ENCODE measurements at places on chromosomes 7 and 10. TPM values are rescaled to one million over a fixed set of nuclear protein-coding genes. Genes with fewer than 3 reads are reported as not detected.
A peak's percentile ranks its signal among the peaks of the same experiment; 100 is the strongest.

Gene CALHM1
- 0.06 TPM for total RNA-seq

DNA sequence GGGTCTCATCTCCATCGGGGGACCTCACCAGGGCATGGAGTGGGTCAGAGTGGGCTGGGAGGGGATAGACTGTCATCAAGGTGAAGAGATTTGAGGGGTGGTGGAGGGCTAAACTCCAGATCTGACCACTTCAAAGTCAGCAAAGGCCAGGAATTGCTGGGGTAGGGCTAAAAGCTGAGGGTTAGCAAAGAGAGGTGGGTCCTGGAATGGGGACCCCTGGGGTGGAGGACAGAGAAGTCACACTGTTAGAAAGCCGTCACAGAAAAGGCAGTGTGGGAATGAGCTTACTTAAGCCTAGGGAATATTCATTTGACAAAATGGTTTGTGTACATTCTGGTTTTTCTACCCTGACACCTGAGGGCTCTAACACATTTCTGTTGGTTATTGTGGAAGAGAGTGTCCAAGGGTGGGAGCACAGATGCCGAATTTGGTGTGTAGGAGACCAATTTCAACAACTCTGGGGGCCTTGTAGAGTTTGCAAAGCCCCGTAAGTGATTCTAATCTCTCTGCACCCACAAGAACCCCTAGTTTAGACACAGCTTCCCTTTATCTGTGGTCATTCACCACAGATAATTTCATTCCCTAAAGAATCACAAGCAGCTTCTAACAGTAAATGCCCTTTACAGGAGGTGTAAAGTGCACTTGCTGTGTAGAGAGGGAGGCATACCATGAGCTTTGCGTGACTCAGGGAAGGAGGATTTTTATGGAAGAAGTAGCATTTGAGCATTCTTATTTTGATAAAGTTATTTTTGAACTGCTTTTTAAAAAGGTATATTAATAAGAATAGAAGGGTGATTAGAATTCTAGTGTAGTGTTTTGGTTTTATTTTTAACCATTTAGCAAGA is 6.4 kb downstream of the FBH1 start:
- no peaks in the 10 kb centered on the region for H3K27me3 ChIP-seq
- peaks cover 19% of the 10 kb centered on the region for H3K4me1 ChIP-seq
- DNase-seq, result peak; percentile 39
- no peak overlapping the region for H3K4me3 ChIP-seq
- peak overlapping the region; percentile 79 for H3K27ac ChIP-seq

GRCh38 chr7:25803117-25803887 is 348.7 kb upstream of the NFE2L3 start:
- H3K4me3 ChIP-seq, result no peak overlapping the region
- no peak for DNase-seq
- no peaks in the 10 kb centered on the region for H3K27me3 ChIP-seq
- no peak overlapping the region for H3K27ac ChIP-seq
- H3K4me1 ChIP-seq, result peaks cover 7% of the 10 kb centered on the region

DNA sequence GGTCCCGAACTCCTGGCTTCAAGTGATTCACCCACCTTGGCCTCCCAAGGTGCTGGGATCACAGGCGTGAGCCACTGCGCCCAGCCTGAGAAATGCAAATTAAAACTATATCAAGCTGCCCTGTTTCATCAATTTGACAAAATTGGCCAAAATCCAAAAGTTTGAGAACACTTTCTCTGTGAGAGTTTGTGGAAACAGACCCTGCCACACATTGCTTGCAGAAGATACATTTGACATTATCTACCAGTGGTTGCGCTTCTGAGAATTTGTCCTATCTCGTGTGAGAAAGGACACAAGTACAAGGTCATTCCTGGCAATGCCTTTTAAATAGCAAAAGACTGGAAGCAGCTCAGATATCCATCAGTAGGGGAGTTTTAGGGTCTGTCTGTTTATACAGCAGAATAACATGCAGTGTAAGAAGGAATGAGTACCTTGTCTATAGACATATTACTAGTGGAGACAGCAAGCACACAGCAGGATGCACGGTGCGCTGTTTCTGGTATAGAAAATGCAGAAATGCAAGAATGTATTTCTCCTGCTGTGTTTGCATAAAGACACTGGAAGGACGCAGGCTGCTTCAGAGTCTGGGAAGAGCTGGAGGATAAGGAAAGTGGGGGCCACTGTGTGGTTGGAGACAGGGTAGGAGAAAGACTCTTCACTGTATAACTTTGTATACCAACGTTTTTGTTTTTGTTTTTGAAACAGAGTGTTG is 4.3 kb downstream of the LHPP start:
- H3K36me3 ChIP-seq, result no peaks in the 10 kb centered on the region
- H3K4me1 ChIP-seq, result peaks cover 17% of the 10 kb centered on the region
- no peak overlapping the region for H3K27ac ChIP-seq
- no peak overlapping the region for H3K4me3 ChIP-seq
- DNase-seq, result no peak

DNA sequence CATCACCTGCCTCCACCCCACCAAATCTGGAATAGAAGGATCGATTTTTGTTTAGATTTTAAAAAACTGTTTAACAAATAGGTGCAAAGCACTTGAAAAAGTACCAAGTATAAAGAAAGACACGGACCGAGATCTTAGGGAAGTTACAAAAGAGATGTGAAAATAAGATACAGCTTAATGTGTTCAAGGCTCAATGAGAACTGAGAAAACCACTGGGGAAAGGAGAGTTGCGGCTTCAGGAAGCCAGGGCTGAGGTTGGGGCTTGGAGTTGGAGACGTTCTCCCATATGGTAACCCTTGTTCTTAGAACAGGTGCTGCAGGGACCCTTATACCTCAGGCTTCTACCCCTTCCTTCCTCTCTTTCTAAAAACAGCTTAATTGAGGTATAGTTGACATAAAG is 140.2 kb downstream of the FANK1 start:
- DNase-seq, result no peak
- no peaks in the 10 kb centered on the region for H3K27me3 ChIP-seq
- H3K4me1 ChIP-seq, result no peaks in the 10 kb centered on the region

DNA sequence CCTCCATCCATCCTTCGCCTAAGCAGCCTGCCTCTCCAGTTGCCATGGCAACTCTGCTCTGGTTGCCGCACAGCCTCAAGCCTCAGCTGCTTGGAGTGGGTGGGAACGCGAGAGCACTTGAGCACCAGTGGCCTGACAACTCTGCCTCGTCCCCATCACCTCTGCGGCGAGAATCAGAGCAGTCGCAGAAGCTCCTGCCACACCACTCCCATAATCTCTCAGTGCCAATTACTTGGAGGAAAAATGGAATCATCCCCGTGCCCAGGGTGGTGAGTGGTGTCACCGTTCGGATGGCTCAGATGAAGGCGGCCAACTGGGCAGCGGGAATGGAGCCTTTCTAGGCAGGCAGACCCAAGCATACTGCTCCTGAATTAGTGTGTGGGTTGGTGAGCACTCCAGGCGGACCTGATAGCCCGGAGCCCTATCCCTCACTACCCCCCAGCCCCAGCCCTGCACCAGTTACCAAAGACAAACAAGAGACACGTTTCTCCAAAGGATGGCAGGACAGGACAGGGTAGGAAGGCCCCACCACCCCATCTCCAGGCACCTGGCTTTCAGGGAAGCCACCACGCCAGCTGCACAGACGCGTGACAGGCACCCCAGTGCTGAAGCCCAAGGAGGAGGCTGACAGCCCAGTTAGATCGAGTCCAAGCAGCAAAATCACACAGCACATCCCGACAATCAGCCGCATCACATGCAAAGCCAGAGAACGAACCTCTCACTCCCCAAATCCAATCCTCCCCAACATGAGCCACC is 335.4 kb downstream of the PTPRN2 start:
- no peaks in the 10 kb centered on the region for H3K27me3 ChIP-seq
- no peak overlapping the region for H3K4me3 ChIP-seq
- H3K27ac ChIP-seq, result no peak overlapping the region
- peak; percentile 39 for DNase-seq

GRCh38 chr7:105794741-105795729 is 81.4 kb downstream of the ATXN7L1 start:
- DNase-seq, result no peak
- no peak overlapping the region for H3K27ac ChIP-seq
- no peaks in the 10 kb centered on the region for H3K27me3 ChIP-seq
- H3K4me1 ChIP-seq, result peaks cover 13% of the 10 kb centered on the region

Gene NDUFA5
- 118 TPM for total RNA-seq

- no peak overlapping the region for H3K4me3 ChIP-seq
- DNase-seq, result no peak
- no peaks in the 10 kb centered on the region for H3K36me3 ChIP-seq
- H3K27me3 ChIP-seq, result no peaks in the 10 kb centered on the region
Measured at GRCh38 chr10:3827266-3827665, 42.3 kb upstream of the KLF6 start.

Gene TLX1
- total RNA-seq, result not detected

GRCh38 chr10:28592953-28593352 is 60.0 kb downstream of the WAC start:
- no peak overlapping the region for H3K27ac ChIP-seq

Measured in neural progenitor cell (in vitro differentiated cells).